Thymus (tissue), 14 donors: ENCODE measurements at places on chromosomes 4 and X.

- DNase-seq: no peak
These were observed 61.7 kb upstream of the CT45A1 start for GRCh38 chrX:135651647-135652295.

- DNase-seq: no peak
These were observed 3.2 kb upstream of the ASMTL start for GRCh38 chrX:1455948-1456280.

- no peak for DNase-seq
These were observed 628.4 kb downstream of the SPRY1 start for GRCh38 chr4:124025000-124025399.

- no peak for DNase-seq
These were observed 195.9 kb downstream of the OR13H1 start for GRCh38 chrX:131739823-131740222.

DNA sequence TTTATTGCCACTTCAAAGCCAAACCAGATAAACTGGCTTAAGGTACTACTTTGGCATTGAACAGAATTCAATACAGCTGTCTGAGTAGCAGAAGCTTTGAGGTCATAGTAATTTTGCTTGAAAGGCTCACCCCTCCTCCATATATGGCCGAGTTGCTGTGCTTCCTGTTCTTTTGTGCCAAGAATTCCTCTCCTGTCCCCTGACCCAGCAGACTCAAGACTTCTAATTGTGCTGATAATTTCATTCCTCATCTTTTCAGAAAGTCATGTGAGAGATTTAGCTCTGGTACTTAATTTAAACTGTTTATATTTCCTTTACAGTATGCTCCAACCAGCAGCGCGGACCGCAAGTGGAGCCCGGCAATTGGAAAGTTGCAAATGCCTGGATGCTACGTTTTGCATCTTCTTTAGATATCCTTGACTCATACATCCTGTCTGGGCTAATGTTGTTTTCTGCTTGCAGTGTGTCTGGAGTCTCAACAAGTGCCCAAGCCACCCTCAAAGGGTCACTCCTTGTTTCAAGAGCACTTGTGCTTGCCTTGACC lies 373.4 kb downstream of the PDGFC start:
- DNase-seq: no peak

GRCh38 chr4:6886886-6887285 lies 22.7 kb upstream of the TBC1D14 start:
- no peak for DNase-seq
